ENCODE measurements at places on chromosomes 1 and 21. TPM values are rescaled to one million over a fixed set of nuclear protein-coding genes. Genes with fewer than 3 reads are reported as not detected.

DNA sequence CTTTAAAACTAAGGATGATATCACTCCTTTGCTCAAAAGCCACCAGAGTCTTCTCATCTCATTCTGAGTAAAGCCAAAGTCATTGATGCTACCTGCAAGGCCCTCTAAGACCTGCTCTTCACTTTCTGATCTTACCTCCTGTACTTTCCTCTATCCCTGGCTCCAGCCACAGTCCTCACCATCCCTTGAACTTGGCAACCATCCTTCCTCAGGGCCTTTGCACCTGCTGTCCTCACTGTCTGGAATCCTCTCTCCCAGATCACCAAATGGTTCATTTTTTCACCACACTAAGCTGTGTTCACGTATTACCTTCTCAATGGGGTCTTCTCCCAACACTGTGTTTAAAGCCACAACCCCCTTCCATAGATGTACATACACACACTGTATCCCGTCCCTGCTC, 4.3 kb upstream of the PHLDA3 start:
- DNase-seq = no peak

- DNase-seq = no peak
Measured at GRCh38 chr1:178258536-178258935, 164.6 kb downstream of the RASAL2 start.

DNA sequence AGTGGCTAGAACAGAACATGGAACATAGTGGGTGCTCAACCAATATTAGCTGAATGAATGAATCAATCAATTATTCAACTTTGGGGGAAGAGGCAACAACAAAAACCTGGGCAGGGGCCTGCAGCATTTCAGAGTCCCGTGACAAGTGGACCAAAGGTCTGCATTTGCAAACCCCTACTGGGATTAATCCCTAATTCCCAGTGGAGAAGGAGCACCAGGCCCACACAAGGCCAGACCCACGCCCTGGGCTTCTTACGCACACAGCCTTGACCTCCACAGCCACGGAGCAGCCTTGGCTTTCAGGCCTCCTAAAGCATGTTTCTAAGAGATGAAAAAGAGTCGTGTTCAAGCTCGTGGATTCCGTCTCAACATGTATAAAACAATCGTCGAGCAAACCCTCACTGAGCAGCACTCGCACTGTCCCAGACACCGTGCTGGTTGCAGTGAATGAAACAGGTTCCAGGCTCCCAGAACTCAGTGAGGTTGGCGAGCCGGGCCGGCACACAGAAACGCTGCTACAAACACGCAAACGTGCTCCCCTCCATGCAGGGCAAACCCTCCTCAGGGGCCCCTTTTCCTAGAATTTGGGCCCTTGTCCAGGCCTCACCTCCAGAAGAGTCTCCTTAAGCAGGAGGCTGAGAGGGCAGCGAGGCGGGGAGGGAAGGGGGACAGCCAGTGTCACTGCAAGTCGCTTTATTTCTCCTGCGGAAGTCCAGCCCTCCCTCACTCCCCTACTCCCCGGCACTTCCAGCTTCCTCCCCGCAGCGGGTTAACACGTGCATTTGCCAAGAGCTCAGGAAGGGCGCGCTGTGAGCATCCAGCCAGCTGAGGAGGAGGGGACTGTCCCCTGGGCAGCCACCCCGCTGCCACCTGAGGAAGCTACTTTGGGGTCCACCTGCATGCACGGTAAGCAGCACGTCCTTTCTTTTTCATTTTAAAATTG, 556.4 kb downstream of the KIF26B start:
- no peak for DNase-seq

DNA sequence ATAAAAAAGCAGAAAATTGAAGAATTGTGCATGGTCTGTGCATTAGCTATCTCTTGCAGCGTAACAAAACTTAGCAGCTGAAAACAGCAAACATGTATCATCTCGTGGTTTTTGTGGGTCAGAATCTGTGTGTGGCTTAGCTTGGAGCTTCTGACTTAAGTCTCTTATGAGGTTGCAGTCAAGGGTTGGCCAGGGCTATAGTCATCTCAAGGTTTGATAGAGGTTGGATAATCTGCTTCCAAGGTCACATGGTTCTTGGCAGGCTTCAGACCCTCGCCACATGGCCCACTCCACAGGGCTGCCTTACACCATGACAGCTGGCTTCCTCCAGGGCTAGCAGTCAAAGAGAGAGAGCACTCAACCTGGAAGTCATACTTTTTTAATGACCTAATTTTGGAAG, 35.9 kb downstream of the CNST start:
- DNase-seq = no peak

DNA sequence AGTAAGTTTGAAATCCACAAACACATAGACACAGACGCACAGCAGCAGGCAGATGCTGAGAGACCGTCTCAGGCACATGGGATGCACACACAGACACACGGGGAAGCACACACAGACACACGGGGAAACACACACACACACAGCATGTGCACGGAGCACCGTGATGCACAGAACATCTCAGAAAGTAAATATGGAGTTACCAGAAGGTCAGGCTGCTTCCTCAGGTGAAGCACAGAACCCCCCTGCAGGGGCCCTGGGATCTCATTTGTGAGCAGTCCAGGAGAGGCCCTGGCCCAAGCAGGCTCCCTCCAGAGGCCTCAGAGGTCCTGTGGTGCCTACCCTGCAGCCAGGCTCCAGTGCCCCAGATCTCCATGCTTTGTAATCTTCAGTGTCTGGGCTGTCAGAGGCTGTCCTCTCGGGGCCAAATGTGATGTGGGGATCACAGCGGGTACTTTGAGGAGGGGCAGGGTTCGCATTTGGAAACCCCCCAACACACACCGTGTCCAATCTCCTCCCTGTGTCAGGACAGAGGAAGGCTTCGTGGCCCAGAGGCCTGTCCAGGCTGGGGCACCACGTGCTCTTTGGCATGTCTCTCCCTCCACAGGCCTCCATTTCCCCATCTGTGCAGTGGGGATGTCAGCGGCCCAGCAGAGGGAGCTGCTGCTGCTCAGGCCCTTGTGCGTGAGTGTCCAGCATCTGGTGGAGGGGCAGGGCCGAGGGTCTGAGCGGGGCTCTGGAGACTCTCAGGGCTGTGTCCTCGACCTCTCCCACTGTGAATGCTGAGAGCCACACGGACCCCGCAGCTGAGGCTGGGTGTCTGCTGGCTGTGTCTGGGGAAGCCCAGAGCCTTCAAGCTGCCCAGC, 23.0 kb upstream of the PRSS38 start:
- DNase-seq = no peak

DNA sequence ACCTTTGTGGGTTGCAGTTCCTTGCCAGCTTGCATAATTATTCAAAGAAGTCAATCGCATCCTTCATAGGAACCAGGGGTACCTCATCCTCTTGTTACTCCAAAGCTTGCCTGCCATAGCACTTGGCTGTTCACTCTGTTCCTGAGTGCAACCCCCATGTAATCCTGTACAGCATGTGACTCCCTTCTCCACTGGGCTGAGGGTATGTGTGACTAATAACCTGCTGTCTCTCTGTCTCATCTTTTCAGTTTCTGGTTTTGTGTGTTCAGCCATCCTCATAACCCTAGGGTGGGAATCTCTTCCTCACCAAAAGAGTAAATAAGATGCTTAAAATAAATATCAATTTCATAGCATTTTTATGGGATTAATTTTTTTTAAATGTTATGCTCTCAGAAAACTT, 351.9 kb downstream of the S1PR1 start:
- DNase-seq = no peak

- DNase-seq = no peak
Measured at GRCh38 chr1:89978755-89979154, 16.2 kb upstream of the ZNF326 start.

DNA sequence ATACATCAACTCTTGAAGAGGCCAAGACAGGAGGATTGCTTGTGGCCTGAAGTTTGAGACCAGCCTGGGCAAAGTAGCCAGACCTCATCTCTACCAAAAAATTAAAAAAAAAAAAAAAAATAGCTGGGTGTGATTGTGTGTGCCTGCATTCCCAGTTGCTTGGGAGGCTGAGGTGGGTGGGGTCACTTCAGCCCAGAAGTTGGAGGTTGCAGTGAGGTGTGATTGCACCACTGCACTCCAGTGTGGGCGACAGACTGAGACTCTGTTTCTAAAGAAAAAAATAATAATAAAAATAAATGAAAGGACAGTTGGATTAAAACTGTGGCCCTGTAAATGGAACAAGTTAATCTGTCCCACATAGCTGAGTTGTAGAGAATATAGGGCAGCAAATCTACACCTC, 18.9 kb upstream of the ZNF496 start:
- DNase-seq = no peak

- no peak for DNase-seq
Measured at GRCh38 chr1:190679044-190679443, 201.4 kb upstream of the BRINP3 start.

- DNase-seq = no peak
Measured at GRCh38 chr1:116991171-116991845, 10.3 kb upstream of the CD101 start.

DNA sequence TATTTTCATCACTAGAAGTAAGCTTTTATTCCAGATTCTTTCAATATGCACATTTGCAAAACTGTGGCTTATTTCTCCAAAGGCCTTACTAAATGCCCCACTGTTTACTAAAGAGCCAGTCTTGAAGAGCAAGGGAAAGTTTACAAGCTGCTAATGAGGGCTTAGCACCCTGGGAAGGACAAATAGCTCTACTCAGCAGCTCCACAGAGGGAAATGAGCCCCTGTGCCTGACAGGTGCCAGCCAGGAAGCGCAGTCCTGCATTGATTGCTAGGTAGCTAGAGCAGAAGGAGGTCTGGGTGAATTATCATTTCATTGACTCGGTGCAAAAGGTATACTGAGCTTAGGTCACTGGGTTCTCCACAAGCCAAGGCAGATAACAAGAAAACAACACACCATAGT, 307.0 kb downstream of the SETD4 start:
- DNase-seq = no peak

DNA sequence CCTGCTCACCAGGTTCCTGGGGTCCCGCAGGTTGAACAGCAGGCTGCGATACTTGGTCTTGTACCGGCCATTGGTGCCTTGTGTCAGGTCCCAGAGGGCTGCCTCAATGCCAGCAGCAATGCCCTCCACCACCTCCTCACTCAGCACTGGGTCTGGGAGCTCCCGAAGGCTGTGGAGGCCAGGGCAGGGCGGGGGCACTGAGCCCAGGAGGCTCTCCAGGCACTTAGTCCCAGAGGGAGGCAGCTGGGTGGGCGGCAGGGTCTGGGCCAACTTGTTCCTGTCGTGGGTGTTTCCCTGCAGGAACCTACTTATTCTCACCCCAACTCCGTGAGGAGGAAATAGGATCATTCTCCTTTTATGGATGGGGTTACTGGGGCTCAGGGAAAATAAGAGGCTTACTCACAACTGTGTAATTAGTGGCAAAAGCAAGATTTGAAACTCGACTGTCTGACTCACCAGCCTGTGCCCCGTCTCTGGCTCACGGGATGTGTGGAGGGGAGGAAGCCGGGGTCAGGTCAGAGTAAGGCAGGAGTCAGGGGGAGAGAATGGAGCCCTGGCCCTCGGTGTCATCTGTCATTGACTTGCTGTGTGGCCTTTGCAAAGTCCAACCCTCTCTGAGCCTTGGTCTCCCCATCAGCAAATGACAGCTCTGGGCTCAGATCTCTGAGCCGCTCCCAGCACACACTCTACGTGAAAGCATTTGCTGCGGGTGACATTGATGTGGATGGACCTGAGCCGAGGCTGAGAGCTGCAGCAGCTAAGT, 17.2 kb downstream of the SPOCD1 start:
- no peak for DNase-seq

- DNase-seq = no peak
Measured at GRCh38 chr1:227043755-227044154, 103.7 kb downstream of the COQ8A start.

DNA sequence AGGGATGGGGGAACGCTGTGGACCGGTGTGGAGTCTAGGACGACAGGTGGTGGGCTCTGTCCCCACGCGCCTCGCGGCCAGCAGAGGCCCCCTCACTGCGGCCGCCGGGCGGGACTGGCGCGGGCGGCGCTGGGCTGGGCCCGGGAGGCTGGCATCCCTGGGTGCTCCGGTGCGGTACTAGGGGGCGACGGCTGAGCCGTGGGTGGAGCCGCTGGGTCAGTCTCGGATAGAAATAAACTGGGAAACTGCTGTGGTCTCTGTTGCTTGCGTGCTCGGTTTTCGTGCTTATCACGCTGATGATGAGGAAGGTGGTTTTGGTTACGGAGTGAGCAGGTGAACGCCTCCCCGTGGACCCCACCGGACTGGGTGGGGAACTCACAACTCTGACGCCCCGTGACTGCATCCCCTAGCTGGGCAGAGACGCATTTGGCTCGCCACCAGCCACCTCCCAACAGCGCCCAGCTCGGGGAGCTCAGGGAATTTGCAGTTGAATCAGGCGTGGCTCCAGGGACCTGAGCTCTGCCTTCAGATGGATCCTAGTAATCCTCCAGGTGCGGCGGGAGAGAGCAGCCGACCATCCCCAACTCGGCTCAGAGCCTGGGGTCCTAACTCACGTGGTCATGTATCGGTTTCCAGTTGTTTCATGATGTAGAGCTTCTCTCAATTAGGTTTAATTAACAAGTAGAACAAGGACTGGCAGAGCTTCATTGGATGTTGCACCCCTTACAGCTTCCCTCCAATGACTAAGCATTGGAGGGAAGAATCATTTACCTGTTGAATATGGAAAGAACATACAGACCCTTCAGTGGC, 32.1 kb downstream of the HSD17B7 start:
- DNase-seq = no peak

DNA sequence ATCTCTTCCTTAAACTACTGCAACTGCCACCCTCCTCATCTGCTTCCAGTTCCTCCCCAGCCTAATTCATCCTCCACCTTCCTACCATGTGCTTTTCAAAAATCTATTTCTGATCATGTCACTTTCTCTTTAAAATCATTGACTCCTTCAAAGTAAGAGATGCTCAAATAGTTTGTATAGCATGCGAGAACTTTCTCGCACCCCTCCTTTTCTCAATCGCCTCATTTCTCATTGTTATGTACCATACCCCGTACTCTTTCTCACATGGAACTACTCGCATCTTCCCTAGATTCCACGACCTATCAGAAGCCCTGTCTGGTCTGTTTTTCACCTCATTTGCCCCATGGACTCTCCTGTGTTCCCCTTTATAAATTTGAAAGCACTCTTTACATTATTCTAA, 238.2 kb downstream of the NRIP1 start:
- no peak for DNase-seq

DNA sequence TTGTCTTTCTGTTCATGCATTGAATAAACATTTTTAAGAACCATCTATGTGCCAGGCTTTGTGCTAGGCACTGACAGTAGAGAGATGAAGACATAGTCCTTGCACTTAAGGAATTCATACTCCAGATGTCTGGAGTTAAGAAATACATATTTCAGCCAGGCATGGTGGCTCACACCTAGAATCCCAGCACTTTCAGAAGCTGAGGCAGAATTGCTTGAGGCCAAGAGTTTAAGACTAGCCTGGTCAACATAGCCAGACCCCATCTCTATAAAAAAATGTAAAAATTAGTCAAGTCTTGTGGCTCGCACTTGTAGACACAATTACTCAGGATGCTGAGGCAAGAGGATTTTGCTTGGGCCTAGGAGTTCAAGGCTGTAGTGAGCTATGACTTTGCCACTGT, 18.6 kb upstream of the YTHDF2 start:
- DNase-seq = no peak

GRCh38 chr21:38832664-38833063, 26.9 kb downstream of the ETS2 start:
- no peak for DNase-seq

- no peak for DNase-seq
Measured at GRCh38 chr1:81340239-81340638, 460.5 kb upstream of the ADGRL2 start.

Gene FGR
- 0.15 TPM for total RNA-seq

Gene KRTAP21-2
- not detected for total RNA-seq

Gene PANK4
- 66.6 TPM for total RNA-seq

Gene C4BPA
- total RNA-seq = not detected

Gene GPATCH2
- 17.0 TPM for total RNA-seq

Gene MXRA8
- 0.17 TPM for total RNA-seq

Gene S100A3
- not detected for total RNA-seq

Gene GOLT1A
- total RNA-seq = not detected

Gene THBS3
- 18.4 TPM for total RNA-seq

Gene LRRC41
- 35.0 TPM for total RNA-seq

Data from CD4-positive, CD25-positive, alpha-beta regulatory T cell (primary cell).